ENCODE measurements at places on chromosomes 4 and X.

GRCh38 chrX:100395781-100396180 is 14.3 kb downstream of the PCDH19 start:
- DNase-seq, result no peak

GRCh38 chrX:129701624-129702069 is 37.1 kb upstream of the XPNPEP2 start:
- DNase-seq, result no peak

- DNase-seq, result no peak
Observed at GRCh38 chr4:30208731-30209435, 511.3 kb upstream of the PCDH7 start.

DNA sequence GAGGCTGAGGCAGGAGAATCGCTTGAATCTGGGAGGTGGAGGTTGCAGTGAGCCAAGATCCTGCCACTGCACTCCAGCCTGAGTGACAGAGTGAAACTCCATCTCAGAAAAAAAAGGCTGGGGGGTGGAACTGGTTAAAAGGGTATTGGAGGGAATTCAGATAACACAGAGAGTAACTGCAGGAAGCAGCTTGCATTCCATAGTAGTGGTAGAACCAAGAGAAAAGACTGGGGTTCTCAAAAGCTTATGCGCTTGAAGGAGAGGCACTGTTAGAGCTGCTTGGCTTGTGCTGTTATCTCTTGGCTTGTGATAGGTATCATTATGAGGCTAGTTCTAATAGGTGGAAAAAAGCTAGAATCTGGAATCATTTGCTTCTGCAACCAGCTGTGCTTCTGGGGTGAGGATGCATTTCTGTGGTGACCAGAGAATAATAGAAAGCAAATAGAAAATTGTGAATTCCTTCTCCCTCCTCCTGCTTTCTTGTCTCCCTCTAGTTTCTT is 91.2 kb upstream of the ELOVL6 start:
- no peak for DNase-seq

DNA sequence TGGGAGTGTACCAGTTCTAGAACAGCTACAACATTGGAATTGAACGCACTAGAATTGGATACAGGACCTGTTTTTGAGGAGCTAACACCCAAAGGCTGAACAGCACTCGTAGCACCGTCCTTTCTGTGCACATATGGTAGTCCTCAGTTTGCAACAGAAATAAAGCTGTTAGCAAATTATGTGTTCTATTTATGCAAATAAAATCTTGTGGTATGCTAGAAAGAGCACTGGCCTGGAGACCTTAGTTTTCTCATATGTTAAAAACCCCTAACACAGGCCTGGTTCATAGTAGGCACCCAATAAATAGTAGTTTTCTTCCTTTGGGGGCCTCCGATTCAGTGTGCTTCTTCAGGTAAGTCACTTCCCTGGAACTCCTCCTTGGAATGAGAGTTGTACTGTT is 140.3 kb downstream of the AR start:
- DNase-seq, result no peak
